ENCODE measurements at places on chromosomes 3 and 15.

- no peak for DNase-seq
These were observed 14.2 kb upstream of the MB21D2 start for GRCh38 chr3:192931825-192932224.

DNA sequence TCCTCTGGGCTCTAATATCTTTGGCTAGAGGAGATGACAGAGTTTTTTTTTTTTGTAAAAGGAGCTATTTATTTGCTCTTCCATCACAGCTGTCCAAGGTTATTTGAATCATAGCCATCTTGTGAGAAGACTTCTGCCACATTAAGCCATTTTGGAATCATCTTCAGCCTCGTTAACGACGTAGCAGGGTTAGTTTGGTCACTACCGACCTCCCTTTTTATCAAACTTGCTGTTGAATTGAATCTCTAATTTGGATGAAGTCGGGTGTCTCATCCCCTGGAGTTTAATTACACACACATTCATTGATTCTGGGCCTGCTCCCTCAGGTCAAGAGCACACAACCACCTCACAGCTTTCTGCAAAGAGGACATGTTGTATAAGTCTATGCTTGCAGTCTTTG lies 238.7 kb downstream of the CPNE4 start:
- no peak for DNase-seq

GRCh38 chr3:57982561-57983243 lies 25.5 kb upstream of the FLNB start:
- DNase-seq, result no peak

- no peak for DNase-seq
These were observed 109.0 kb upstream of the CTDSPL start for GRCh38 chr3:37752649-37753025.

- DNase-seq, result no peak
These were observed 175.0 kb downstream of the KLF13 start for GRCh38 chr15:31501536-31502157.

DNA sequence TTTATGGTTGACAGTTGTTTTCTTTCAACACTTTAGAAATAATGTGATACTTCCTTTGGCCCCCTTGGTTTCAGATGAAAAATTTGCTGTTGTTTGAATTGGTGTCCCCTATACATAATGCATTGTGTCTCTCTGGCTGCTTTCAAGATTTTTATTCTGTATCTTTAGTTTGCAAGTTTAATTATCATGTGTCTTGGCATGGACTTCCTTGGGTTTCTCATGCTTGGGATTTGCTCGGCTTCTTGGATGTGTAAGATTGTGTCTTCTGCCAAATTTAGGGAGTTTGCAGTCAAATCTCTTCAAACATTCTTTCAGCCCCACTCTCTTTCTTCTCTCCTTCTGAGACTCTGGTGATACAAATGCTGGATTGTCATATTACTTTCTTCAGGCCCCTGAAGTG lies 53.4 kb upstream of the PTPRG start:
- DNase-seq, result no peak

DNA sequence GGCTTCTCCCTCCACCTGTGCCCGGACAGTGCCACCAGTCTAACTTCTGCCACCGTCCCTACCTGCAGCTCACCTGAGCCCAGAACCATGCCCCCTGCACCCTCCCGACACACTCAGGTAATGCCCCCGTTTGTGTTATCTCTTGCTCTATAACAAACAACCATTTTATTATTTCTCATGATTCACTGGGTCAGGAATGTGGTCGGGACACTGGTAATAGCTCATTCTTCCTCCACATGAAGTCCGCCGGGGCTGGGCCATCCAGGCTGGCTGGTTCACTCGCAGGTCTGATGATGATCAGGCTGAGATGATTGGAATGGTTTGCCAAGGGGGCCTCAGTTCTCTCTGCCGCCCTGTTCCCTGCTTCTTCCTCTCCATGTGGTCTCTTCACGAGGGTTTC lies 20.3 kb upstream of the NR2E3 start:
- no peak for DNase-seq

GRCh38 chr3:29092348-29092747 lies 188.5 kb upstream of the RBMS3 start:
- no peak for DNase-seq

DNA sequence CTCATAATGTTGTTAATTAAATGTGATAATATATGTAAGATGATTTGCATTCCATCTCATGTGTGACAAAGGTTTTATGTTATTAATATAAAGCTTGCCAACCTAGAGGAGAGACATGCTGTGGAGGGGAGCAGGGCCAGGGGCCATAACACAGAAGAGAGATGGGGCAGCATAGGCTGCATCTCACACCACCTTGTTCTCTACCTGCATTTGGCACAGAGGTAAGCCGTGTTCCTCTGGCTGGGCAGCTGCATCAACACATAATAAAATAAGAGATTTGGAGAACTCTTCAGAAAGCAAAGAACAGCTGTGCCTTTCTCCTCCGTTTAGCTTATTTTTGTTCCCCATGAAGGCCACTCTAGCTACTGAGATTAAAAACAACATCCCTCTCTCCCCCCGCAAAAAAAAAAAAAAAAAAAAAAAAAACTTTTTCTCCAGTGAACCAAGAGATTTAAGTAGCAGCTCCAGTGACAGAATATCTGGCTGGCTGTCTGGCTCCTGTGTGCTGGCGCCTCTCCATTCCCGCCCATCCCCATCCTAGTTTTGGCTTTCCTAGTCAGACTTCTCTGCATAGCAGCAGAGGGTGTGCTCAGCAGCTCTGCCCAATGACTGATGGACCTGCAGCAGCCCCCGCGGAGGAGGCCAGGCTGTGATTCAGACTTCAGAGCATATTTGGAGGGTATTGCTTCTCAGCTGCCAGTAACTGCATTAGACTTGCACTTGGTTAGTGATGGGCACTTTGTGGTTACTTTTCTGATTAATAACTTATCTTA lies 52.2 kb upstream of the STXBP5L start:
- DNase-seq, result no peak

- DNase-seq, result no peak
These were observed 73.2 kb downstream of the STAG1 start for GRCh38 chr3:136678981-136679380.

- peak; percentile 87 for DNase-seq
These were observed at the start of gene RPL39L for GRCh38 chr3:187139126-187139894. Gene RPL39L, minus strand, starts transcription at chr3:187139496. Its CDS starts 18,196 bp downstream, at chr3:187121300.

DNA sequence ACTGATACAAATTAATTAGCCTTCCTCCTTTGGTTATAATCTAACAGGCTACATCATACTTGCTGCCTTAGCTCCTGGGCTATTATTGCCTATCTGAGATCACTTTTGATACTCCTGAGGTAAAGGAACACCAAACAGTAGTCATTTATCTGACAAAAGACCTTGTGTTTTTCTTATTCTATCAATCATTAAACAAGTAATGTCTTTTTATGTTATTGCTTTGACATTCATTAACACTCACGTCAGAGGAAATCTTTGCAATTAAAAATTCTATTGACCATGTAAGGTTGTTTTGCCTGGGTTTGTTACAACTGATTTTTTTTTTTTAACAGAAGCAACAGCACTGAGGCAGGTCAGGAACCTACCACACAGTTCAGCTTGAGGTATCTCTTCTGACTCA lies 366.3 kb downstream of the MECOM start:
- DNase-seq, result no peak

All from NCI-H774 (cell line).